ENCODE measurements at places on chromosomes 1 and 21.

DNA sequence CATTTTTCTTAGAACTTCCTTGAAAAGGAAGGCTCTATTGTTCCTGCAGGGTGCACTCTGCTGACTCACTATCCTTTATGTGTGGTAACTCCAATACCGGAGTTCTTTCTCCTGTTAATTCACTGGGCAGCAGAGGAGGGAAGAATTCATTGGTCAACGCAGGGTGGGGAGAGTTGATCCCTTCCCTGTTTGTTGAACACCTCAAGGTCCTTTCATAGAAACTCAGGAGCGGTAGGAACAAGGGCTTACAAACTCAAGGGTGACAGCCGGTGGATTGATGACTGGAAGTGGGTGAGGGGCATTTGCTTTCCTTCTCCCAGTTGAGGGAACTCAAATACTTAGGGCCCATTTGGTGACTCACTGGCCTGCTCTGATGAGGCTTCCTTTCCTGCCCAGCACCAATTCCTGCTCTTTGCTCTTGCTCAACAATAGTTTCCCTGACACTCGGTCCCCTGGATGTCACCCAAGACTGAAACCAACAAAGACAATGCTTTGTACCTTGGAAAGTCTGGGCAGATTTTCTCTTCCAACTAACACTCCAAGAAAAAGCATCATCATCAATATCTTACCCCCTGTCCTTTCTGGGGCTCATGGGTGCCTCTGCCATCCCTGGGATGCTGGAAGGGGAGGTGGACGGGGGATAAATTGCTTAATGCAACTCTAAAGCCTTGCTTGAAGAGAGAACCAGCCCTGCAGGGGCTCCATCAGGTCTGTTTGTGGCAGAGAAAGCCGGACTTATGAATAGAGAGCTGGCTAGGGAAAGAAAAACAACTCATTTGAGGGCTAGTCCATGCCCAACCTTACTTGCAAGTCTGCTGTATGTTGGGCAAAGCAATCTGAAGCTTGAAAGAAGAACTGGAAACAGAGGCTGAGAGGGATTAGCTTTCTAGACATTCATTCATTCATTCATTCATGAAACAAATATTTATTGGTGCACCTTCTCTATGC, 9.3 kb downstream of the SLC26A9 start:
- no peak for DNase-seq

DNA sequence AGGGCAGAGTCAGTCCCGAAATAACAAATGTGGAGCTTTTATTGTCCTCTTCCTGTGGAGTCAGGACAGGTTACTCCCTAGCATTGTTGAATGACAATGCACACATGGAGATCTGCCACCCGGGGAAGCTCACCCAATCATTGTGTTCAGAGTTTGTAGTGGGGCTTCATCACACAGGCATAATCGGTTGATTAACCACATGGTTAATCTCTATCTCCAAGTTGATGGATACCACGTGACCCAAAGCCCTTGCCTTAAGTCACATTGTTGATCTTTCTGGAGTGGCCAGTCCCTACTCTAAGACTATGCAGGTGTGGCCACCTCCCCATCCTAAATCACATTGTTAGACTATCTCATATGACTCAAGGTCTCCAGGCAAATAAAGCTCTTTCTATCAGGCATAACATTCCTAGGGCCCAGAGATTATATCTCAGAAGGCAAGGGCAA, 2.6 kb upstream of the C1orf141 start:
- no peak for DNase-seq

DNA sequence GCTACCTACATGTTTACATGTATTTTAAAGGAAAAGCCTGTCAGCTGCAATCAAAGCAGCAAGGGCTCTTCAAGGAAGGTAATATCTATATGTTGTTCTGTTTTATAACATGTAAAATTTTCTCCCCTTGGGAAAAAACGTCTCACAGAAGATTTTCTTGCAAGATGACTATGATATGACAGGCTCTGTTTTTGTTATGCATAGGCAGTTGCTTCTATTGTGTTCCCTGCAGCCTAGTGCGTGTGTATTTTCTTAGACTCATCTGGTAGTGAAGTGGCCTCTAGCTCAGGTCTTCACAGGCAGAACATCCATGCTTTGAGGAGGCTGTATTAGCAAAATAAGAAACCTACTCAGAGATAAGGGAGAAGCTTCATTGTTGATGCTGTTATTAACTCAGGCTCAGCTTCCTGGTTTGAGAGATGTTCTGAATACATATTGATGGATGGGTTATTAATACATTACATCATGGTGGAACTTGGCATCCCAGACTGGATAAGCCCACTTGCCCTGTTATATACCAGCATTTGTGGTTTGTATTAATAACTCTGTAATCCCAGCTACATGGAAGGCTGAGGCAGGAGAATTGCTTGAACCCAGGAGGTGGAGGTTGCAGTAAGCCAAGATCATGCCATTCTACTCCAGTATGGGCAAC, 35.8 kb downstream of the LAMC1 start:
- DNase-seq: no peak

GRCh38 chr1:226215239-226215638, 8.2 kb upstream of the MIXL1 start:
- DNase-seq: no peak

DNA sequence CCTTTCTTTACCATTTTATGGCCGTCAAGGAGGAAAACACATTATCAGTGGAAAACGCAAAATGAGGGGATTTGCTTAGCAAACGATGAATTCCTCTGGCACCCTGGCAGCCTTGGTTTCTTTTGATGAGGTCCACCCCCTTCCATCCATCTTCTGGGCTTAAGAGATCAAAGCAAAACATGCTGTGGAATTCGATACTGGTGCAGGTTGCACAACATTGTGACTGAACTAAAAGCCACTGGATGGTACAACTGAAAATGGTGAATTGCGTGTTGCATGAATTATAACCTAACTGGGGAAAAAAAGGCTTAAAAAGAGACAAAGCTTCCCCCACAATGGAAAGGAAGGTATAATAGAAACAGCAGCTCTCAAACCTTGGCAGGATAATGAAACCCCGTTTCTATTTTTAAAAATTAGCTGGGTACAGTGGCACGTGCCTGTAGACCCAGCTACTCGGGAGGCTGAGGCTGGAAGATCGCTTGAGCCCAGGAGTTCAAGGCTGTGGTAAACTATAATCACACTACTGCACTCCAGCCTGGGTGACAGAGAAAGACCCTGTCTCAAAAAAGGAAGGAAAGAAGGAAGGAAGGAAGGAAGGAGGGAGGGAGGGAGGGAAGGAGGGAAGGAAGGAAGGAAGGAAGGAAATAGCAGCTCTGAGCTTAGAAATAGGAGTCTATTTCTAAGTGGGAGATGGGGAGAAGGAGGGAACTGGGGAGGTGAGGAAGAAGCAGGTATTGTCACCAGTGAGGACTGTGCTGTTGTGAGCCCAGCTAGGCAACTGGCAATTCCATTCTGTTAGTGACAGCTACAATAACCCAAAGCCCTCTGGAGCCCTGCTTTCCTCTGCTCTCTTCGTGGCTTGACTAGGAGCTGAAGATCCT, 29.0 kb upstream of the LGALS8 start:
- no peak for DNase-seq

GRCh38 chr1:164841702-164842465, 282.9 kb downstream of the PBX1 start:
- DNase-seq: no peak

- no peak for DNase-seq
These were observed 119.1 kb downstream of the KCNN3 start for GRCh38 chr1:154750681-154751665.

DNA sequence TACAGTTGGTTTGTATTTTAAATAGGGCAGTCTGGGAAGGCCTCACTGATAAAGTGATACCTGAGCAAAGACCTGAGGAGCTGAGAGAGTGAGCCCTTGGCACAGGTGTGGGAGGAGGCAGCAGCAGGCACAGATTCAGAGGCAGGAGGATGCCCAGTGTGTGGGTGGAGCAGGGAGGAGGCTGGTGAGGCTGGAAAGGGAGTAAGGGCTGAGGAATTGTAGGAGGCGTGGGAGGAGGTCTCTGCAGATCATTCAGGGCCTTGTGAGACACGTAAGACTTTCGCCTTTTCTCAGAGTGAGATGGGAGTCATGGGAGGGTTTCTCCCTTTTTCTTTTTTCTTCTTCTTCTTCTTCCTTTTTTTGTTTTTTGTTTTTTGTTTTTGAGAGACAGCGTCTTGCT, 58.0 kb downstream of the RGL1 start:
- DNase-seq: no peak

DNA sequence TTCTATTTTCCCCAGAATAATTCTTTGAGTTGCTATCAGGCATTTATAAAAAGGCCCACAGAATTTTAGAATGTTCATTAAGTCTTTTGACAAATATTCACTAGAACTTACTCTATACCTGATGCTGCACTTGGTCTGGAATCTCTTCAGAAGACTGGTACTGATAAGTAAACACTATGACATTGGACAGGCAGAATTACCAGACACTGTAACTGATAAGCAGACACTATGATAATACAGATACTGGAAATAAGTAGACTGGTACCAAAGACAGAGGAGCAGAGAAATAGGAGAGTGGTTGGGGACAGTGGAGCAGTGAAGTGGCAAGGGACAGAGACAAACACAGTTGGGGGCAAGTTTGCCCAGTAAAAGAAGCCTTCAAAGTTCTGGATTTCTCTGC, 8.2 kb downstream of the DPT start:
- no peak for DNase-seq

GRCh38 chr1:18540136-18540765, 59.5 kb downstream of the KLHDC7A start:
- no peak for DNase-seq

DNA sequence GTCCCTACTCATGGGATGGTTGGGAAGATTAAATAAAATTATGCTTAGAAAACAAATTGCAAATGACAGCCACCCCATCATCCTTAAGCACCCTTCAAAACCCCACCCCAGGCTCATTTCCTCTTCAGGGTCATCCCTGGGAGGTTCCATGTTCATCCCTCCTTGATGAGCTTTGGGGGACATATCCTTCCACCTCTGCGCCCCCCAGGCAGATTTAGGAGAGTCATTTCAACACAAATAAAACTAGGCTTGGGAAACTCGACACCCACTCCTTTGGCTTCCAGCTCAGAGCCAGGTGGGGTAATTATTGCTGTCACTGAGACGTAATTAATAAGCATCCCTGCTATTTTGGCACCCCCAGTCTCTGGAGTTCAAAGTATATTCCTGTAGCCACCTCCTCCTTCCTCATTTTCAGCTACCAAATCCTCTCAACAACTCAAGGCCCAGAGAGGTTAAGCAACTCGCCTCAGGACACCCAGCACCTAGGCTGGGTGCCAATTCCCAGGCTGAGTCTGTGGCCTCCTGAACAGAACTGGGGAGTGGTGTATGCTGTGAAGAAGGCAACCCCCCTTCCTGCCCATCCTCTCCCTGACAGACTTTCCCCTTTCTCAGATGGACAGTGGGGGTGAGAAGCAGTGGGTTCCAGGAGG, 595 bp downstream of the CRYBG2 start:
- DNase-seq: no peak

- no peak for DNase-seq
These were observed 254.9 kb downstream of the RHOU start for GRCh38 chr1:228989992-228990827.

DNA sequence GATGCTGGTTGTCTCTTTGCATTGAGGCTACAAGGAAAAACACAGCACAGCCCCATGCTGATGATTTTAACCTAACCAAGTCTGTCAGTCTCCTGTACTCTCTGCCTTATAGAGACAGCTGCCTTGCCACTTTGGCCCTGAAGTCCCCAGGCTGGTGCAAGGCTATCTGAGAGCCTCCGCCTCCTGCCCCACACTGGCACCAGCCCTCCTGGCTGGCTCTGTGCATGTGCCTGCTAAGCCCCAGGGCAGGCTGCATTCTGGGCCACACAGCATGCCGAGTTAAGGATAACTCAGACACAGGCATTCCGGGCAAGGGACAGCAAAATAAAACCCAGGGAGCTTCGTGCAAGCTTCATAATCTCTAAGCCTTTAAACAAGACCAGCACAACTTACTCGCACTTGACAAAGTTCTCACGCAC, 910 bp downstream of the RUNX1 start:
- DNase-seq: no peak

- no peak for DNase-seq
These were observed 5.6 kb downstream of the WNT9A start for GRCh38 chr1:227942021-227942715.

GRCh38 chr1:3350506-3351261, 103.8 kb upstream of the ARHGEF16 start:
- peak; percentile 82 for DNase-seq

- no peak for DNase-seq
These were observed 1.1 kb downstream of the SOD1 start for GRCh38 chr21:31660591-31660990.

DNA sequence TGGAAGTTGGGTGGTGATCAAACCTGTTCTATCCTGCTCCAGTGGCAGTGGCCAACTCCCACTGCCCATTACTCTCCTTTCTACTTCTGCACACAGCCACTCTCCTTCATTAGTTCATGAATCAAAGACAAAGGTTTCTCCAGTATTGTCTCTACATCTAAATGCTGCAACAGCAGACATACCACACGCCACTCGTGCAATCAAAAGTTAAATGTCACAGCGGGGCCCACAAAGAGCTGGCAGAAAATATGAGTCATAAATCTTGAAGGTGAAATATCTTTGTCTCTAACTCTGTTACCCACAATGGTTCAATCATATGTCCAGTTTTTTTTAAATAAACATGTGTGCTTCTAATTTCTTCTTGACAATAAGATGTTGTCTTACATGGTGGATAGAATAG, 13.3 kb downstream of the APCS start:
- no peak for DNase-seq

DNA sequence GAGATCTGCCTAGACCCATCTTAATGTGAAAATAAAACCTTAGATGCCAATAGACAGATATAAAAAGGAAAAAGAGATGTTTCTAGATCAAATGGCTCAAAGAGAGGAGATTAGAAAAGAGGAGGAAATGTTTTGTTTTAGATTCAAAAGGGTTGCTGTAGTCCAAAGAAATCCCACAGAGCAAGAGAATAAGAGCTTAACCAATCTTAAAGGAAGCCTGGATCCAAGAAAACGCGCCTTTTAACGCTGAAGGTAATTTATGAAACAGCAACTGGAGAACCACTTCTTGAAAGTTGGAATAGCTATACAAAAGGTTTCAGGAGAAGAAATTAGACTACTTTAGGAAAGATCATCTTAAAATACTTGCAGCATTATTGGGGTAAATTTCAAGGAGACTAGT, 298.8 kb downstream of the BRINP2 start:
- no peak for DNase-seq

- no peak for DNase-seq
These were observed 394.3 kb downstream of the NTNG1 start for GRCh38 chr1:107535091-107535490.

GRCh38 chr1:62318320-62318755, 896 bp downstream of the KANK4 start:
- DNase-seq: no peak
